ENCODE measurements at places on chromosomes 1 and 21.

DNA sequence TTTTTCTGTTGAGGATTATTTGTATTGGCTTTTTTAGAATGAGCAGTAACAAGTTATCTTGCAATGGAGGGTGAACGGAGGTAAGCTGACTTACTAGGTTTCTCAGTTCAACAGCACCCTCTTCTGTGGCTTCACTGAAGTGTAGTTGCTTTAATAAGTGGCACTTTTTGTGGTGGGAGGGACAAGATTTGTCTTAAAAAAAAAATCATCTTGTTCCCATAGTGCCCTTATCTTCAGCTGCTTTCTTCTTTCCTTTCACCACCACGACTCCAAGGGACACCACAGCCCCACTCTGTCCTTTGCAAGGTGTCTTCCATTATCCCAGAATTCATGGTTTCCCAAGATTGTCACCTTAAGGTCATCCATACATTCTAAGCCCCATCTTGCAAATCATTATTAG is 92.9 kb downstream of the PIGK start:
- H3K4me1 ChIP-seq, result no peaks in the 10 kb centered on the region
- H3K27ac ChIP-seq, result no peak overlapping the region
- no peaks in the 10 kb centered on the region for H3K27me3 ChIP-seq
- peak; percentile 11 for DNase-seq

- DNase-seq, result no peak
- H3K4me1 ChIP-seq, result no peaks in the 10 kb centered on the region
- H3K4me3 ChIP-seq, result no peak overlapping the region
- H3K27ac ChIP-seq, result no peak overlapping the region
- no peaks in the 10 kb centered on the region for H3K36me3 ChIP-seq
Measured at GRCh38 chr1:81330111-81330510, 470.6 kb upstream of the ADGRL2 start.

DNA sequence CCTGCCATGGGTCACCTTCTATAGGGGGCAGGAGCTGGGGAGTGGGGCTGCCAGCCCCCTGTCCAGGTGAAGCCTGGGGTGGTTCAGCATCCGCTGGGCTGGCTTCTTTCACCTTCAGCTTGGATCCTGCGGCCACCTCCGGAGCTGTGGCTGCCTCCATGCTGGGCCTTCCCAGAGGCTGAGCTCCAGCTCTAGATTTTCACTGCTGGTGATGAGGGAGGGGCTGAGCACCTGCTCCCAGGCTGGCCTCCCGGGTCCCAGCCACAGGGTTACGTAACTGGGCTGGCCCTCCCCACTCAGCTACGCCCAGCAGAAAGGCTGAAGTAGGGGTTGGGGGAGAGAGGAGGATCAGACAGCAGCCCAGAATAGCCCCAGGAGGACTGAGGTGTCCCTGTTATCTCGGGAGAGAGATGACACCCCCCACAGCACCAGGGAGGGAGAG is at the start of gene MYBPHL:
Gene MYBPHL (minus strand): TSS at position 180 of the 442 bp plus-strand sequence. CDS start 20 bp downstream, at position 160.
- peak within 1 kb of the TSS; percentile 66 for H3K27ac ChIP-seq
- peak within 1 kb of the TSS; percentile 58 for H3K4me3 ChIP-seq
- no peaks in the 10 kb centered on the region for H3K27me3 ChIP-seq
- DNase-seq, result no peak

DNA sequence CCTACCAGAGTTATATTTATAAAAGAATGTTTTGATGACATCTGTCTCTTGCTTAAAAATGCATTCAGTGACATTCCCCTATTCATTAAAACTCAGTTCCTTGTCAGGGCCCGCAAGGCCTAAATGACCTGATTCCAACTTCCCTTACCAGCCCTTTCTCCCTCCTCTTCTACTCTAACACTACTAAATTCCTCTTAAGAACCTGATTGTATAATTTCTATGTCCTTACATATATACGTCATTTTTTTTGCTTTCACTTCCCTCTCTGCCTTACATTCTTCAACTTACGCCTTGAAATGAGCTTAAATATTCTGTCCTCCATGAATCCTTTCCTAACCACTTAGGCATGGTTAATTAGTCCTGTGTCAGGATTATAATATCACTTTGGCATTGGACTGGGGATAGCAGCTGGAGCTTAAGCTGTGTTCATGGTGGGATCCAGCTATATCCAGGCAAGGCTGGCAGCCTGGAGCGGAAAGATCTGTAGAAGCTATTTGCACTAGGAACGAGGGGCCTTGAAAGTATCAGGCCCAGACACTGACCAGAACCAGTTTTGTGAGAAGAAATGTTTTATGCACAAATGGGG is 360.2 kb upstream of the PTBP2 start:
- no peak overlapping the region for H3K27ac ChIP-seq
- no peak overlapping the region for H3K4me3 ChIP-seq
- peaks cover 7% of the 10 kb centered on the region for H3K4me1 ChIP-seq
- H3K36me3 ChIP-seq, result no peaks in the 10 kb centered on the region
- H3K27me3 ChIP-seq, result no peaks in the 10 kb centered on the region

DNA sequence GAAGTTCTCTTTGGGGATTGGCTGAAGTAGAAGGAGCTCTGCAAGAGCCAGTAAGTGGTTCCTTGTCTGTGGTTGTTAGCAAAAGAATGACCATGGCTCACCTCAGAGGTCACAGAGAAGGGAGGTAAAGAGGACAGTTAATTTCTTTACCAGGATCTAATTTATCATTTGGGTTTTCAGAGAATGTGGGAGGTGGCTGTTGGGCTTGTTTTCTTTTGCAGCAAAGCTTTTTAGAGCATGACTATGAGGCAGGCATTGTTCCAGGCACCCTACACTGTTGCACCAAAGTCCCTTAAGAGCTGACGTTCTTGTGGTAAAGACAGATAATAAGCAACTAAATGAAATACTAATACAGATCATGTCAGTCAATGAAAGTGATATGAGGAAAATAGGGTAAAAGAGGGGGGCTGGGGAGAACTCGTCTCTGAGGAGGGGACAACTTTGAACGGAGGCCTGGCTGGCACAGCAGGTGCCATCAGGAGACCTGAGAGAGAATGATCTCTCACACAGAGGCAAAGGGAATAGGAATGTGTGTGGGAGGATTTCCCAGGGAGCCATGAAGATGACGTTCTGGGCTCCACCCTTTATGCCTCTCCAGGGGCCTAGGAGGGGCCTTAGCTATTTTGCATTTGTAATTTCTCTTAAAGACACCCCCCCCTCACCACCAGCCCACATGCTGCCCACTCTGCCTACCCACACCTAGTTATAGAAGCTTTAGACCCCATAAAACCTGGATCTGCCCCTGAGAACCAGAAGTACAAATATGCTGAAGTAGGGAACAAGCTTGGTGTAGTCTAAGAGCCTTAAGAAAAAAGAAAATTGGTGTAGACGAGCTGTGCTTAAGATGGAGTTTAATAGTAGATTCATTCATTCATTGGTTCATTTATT is 177.5 kb downstream of the ROR1 start:
- DNase-seq, result no peak
- H3K4me1 ChIP-seq, result no peaks in the 10 kb centered on the region
- H3K27ac ChIP-seq, result no peak overlapping the region
- no peaks in the 10 kb centered on the region for H3K27me3 ChIP-seq
- no peak overlapping the region for H3K4me3 ChIP-seq

DNA sequence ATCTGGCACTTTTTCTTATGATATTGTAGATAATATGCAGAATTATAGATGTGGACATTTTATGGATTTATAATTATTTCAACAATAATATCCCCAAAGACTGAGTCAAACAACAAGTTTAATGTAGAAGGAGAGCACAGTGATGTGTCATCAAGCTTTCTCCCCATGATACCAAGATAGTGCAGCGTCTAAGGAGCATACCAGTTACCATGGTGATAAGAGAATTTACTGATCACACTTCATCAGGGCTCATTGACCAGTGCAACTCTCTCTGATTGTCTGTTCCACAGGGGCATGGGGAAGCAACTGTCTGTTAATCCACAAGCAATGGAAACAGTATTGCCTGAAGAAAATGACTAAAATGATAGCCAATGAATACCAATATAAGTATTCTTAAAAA is 209.6 kb upstream of the DPYD start:
- H3K36me3 ChIP-seq, result no peaks in the 10 kb centered on the region
- H3K27ac ChIP-seq, result no peak overlapping the region
- no peaks in the 10 kb centered on the region for H3K4me1 ChIP-seq
- H3K4me3 ChIP-seq, result no peak overlapping the region
- no peak for DNase-seq

DNA sequence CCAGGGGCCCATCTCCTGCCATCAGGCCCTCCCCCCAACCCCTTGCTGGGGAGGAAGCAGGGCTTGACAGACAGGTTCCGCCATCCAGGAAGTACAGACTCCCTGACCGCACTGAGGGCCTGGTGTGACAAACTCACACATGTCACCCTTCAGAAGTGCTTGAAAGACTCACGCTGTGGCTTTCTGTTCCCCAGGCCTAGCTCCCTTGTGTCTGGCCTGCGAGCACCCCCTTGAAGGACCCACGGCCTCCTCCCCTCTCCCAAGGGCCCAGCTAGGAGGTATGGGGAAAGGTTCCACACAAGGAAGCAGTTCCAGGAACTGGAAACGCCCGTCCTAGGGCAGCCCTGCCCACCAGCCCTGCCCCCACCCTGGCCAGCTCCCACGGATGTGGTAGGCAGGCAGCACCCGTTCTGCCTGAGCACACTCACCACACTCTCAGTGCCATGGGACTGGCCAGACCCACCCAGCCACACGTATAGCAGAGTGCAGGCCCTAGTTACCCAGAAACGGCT is 26.7 kb downstream of the SLC2A1 start:
- H3K4me1 ChIP-seq, result peaks cover 82% of the 10 kb centered on the region
- H3K36me3 ChIP-seq, result peaks cover 65% of the 10 kb centered on the region
- H3K27me3 ChIP-seq, result no peaks in the 10 kb centered on the region
- peak; percentile 86 for DNase-seq

DNA sequence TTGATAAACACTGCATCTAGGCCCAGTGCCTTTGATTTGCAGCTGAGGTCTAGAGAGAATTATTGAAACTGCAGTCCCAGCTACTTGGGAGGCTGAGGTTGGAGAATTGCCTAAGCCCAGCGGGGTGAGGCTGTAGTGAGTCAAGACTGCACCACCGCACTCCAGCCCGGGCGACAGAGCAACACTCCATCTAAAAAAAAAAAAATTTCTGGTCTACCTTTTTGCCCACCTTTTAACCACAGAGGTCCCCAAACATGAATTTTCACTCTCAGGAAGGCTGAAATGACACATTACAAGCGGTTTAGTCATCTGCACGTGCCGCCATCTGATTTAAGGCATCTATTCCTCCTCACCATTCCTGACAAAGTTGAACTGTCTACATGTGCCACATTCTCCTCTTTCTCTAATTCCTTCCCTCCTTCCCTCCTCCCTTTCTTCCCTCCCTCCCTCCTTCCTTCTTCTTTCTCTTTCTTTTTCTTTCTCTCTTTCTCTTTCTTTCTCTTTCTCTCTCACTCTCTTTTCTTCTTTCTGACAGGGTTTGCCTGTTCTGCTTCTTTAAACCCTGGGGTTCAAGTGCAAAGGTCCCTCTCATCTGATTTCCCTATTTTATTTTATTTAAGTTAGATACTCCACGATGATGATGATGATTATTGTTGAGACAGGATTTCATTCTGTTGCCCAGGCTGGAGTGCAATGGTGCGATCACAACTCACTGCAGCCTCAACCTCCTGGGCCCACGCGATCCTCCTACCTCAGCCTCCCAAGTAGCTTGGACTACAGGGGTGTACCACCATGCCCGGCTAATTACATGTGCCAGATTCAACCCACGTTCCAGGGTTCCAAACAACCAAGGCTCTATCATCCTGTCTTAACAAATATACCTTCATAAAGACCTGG is 3.0 kb upstream of the SOD1 start:
- H3K27ac ChIP-seq, result no peak overlapping the region
- peaks cover 16% of the 10 kb centered on the region for H3K4me1 ChIP-seq
- no peak overlapping the region for H3K4me3 ChIP-seq
- no peak for DNase-seq

DNA sequence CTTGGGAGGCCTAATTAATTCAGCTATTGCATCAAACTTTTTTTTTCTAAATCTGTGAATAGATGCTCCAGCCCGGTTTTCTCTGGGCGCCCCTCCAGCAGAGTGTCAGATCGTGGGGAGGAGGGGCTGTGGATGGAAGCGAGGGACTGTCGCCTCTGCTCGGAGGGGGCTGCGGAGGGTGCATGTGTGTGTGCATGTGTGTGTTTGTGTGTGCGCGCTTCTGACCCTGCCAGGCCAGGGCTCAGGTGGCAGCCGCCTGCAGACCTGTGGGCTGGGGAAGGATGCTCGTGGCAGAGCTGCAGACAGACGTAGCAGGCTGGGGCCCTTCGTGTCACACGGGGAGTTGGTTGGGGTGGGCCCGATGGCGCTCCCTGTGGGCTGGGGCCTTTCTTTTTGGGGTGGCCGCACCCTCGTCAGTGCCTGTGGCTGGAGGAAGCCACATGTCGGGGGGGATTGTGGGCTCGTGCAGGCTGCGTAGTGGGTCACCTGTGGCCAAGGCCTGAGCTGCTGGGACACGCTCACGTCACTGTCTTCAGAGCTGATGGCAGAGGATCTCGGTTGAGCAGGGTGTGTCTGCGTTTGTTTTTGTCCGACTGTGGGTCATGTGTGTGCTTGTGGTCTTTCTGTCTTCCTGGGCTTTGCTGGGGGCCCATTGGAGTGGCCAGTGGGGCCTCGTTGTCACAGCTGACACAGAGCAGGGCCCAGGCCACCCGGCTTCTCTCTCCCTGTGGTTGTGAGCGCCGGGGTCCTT is 2.8 kb downstream of the SKI start:
- peak overlapping the region; percentile 92 for H3K4me3 ChIP-seq
- H3K27me3 ChIP-seq, result no peaks in the 10 kb centered on the region
- peak overlapping the region; percentile 32 for H3K27ac ChIP-seq
- H3K36me3 ChIP-seq, result peaks cover 4% of the 10 kb centered on the region
- peaks cover 52% of the 10 kb centered on the region for H3K4me1 ChIP-seq

GRCh38 chr1:32969566-32969965 is 5.0 kb upstream of the RNF19B start:
- H3K36me3 ChIP-seq, result no peaks in the 10 kb centered on the region
- H3K27ac ChIP-seq, result no peak overlapping the region
- peaks cover 20% of the 10 kb centered on the region for H3K27me3 ChIP-seq
- DNase-seq, result no peak
- peaks cover 18% of the 10 kb centered on the region for H3K4me1 ChIP-seq

DNA sequence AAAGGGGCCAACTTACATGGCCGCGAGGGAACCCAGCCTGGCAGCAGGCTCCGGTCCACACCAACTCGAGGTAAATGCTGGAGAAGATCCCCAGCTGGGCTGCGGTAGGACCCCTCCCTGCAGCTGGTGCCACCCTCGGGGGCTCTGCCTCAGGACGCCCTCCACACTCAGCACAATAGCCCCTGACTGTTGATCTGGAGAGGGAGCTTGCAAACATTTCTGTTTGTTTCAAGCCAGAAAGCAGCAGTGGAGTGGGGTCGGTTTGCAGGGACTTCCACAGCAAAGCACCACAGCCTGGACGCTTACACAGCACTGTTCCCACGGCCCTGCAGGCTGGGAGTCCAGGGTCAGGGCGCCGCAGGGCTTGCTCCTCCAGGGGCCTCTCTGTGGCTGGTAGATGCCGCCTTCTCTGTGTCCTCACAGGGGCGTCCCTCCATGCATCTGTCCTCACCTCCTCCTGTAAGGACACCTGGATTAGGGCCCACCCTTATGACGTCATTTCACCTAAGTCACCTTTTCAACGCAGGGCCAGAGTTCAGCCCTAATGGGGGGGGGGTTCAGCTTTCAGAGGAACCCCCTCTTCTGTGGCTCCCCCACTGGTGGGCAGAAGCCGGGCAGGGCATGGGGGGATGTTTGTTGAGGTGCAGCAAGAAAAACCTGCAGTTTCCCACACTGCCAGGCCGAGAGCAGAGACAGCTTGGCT is 24.1 kb upstream of the TTC34 start:
- H3K4me3 ChIP-seq, result no peak overlapping the region
- no peaks in the 10 kb centered on the region for H3K36me3 ChIP-seq
- no peak overlapping the region for H3K27ac ChIP-seq
- no peaks in the 10 kb centered on the region for H3K4me1 ChIP-seq
- DNase-seq, result no peak
- peaks cover 20% of the 10 kb centered on the region for H3K27me3 ChIP-seq

GRCh38 chr1:42944246-42944928 is 14.3 kb downstream of the SLC2A1 start:
- H3K4me3 ChIP-seq, result peak overlapping the region; percentile 64
- H3K36me3 ChIP-seq, result peaks cover 40% of the 10 kb centered on the region
- H3K4me1 ChIP-seq, result peaks cover 74% of the 10 kb centered on the region
- no peak for DNase-seq
- H3K27me3 ChIP-seq, result no peaks in the 10 kb centered on the region

Data from stimulated activated naive B cell treated with anti-CD40 and anti-IgM and Interleukin-4, amounts not matched to agents 10 μg/mL and 1 μg/mL and 100 μg/mL, for 72 hours (primary cell).